ENCODE measurements at places on chromosomes 11 and 22. TPM values are rescaled to one million over a fixed set of nuclear protein-coding genes. Genes with fewer than 3 reads are reported as not detected.
A peak's percentile ranks its signal among the peaks of the same experiment; 100 is the strongest.

DNA sequence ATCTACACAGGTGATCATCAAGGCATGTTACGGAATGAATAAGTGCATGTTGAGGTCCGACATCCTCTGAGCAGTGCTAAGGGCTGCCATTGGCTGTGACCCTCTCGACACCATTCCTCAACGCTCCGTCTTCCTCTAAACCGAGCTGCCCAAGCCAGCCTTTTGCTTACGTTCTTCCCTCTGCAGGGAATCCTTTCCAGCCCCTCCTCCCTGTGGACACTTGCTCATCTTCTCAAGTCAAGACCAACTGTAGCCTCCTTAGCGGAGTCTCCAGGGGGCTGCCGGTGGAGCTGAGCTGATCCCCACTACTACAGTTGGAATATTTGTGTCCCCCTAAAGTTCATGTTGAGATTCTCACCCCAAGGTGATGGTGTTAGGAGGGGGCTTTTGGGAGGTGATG is 781.0 kb downstream of the TBC1D22A start:
- DNase-seq: no peak

DNA sequence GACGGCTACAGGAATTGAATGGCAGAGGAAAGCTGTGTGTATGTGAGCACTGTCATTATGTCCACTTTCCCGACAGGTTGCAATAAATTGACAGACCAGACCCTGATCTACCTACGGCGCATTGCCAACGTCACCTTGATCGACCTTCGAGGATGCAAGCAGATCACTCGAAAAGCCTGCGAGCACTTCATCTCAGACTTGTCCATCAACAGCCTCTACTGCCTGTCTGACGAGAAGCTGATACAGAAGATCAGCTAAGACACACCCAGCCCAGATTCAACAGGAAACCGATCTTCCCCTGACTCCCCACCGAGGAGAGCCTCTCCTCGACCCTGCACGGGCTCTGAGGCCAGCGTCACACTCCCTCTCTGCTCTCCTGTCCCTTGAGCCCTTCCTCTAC is 11.5 kb upstream of the GRK2 start:
- DNase-seq: peak; percentile 17

DNA sequence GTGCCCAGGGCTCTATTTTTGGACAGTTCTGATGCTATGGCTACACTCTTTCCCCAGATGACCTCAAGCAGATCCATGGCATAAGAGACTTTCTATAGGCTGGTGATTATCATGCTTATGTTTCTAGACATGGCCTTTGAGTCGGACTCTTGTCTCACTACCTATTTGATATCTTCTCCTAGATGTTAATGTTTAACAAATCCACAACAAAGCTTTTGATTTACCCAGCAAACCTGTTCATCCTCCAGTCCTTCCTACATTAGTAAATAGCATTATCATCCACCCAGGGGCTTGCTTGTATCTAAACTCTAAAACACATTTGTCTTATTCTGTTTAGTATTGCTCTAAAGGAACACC is 188.7 kb downstream of the CSNK2A3 start:
- DNase-seq: no peak

DNA sequence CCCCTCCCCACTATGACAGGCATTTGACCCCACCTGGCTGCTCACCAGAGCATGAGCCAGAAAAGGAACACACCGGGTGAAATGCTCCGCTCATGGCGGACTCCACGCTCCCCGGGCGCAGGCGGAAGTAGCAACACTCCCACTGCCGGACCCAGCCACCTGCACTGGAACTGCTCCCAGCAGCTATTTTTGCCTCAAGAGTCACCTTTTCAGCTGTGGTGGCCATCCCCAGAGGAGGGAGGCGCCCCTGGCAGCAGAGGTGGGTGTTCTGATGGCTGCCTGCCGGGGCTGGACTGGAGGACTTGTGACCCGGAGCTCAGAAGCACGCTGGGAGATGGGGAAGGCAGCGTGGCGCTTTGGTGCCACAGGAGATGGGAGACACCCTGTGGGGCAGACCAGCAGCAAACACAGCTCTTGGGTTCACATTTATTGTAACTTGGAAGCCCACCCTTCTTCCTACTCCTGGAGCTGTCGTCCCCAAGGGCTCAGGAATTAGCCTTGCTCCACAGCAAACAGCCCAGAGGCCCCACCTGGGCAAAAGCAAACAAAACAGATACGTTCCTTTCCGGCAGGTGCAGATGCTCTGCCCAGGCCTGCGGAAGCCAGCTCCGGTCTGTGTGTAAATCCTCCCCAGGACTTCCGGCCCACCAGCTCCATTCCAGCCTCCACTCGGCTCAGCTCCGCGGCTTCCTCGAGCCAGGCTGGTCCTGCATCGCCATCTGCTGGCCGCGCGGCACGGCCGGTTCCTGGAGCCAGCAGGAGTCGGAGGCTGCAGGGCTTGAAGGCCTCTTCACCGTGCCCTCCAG is 3.7 kb downstream of the RPS19BP1 start:
- peak; percentile 93 for DNase-seq

GRCh38 chr11:9003573-9004182 is at the start of gene NRIP3:
Gene NRIP3, minus strand, starts transcription at chr11:9004001. Its CDS starts 66 bp downstream, at chr11:9003935.
- DNase-seq: peak; percentile 83

The IGF2 gene
- not detected for total RNA-seq
